ENCODE measurements at places on chromosomes 3 and 15.

GRCh38 chr3:72960812-72961518 lies 35.6 kb upstream of the PPP4R2 start:
- peak; percentile 71 for DNase-seq

DNA sequence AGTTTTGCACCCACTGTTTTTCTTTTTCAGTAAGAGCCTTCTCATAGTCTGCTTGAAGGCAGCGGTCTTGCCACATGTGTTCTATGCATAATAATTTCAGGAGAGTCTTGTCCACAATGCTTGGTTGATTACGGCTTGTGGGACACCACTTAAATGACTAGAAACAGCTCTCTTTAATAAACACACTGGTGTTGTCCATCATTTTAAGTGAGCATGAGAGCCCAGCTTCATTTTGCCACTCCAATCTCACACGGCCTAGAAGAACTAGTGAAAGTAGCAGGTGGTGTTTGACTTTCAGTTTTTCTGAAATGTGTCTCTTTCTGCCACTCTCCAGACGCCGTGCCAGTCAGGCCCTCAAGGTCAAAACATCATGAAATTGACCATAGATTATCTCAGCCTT lies 292.1 kb downstream of the LPP start:
- no peak for DNase-seq

GRCh38 chr3:174169736-174170135 lies 689.4 kb upstream of the NAALADL2 start:
- DNase-seq: no peak

DNA sequence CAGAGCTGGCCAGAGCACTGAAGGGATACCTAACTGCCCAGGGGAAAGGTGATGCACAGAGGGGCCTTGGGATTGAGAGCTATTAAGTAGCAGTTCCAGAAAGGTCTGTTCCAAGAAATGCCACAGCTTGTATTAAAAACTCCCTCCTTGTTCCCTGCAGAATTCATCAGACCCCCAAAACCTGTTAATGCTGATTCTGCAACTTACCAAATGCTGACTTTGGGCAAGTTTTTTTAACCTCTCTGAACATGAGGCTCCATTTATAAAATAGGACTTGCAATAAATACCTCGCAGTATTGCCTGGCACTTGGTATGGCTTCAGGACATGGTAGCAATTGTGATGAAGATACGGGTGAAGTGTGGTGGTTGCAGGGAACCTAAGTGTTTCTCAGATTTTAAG lies 30.1 kb upstream of the SYNPR start:
- DNase-seq: no peak

DNA sequence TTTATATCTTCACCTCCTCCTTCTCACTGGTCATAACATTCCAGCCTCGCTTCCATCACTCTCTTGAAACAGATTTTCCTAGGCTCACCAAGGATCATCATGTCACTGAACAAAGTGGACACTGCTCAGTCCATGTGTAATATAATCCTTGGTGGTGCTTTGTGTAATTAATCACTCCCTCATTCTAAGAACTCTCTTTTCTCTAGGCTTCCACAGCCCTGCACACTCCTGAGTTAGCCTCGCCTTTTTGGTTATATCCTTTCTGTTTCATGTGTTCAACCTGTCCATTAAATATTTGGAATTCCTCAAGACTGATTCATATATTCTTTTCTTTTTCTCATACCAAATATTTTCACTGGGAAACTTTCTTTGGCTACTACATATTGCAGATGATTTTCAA lies 440.8 kb downstream of the PYDC2 start:
- DNase-seq: no peak

DNA sequence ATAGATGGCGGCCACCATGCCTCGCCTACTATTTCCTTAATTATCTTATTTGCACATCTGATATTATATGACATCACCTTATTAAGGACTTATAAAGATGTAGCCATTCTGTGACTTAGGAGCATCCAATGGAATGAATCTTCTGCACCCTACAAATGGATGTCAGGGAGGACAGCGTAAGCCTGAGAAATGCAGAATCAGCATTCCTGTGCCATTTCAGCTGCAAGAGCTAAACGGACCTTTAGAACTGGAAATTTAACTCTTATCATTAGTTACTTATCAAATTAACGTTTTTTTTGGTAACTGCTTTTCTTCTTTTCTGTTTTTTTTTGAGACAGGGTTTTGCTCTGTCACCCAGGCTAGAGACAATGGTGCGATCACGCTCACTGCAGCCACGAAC lies 65.6 kb downstream of the LMLN start:
- no peak for DNase-seq

GRCh38 chr3:151404316-151404715 lies 19.8 kb upstream of the P2RY12 start:
- DNase-seq: no peak

- DNase-seq: no peak
Observed at GRCh38 chr15:60344987-60345386, 52.8 kb downstream of the ANXA2 start.

GRCh38 chr15:77545058-77545457 lies 87.7 kb downstream of the LINGO1 start:
- DNase-seq: no peak

DNA sequence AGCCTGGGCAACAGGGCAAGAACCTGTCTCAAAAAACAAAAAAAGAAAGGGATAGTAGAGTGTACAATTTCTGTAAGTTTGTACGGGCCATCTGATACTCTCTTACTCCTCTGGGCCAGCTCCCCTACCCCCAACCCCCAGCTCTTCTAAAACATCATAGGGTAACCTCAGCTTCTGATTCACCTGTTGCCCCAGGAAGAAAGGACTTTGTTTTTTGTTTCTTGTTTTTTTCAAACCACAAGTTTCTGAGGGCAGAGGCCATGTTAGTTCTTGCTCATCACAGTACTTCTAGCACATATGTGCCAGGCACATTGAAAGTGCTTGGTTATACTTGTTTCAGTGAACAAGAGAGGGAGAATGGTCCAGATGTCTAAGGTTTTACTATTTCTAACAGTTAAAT lies 20.2 kb downstream of the ATOSA start:
- no peak for DNase-seq

DNA sequence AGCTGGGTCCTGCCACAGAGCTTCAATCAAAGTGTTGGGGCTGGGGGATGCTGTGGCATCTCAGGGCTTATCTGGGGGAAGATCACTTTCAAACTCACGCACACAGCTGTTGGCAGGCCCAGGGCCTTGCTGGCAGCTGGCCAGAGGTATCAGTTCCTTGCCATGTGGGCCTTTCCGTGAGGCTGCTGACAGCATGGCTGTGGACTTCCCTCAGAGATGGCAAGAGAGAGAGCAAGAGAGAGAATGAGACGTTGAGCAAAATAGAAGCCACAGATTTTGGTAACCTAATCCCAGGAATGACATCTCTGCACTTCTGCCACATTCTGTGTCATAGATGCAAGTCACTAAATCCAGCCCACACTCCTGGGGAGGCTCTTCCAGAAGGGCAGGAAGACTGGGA lies 91.0 kb downstream of the TPRG1 start:
- DNase-seq: no peak

DNA sequence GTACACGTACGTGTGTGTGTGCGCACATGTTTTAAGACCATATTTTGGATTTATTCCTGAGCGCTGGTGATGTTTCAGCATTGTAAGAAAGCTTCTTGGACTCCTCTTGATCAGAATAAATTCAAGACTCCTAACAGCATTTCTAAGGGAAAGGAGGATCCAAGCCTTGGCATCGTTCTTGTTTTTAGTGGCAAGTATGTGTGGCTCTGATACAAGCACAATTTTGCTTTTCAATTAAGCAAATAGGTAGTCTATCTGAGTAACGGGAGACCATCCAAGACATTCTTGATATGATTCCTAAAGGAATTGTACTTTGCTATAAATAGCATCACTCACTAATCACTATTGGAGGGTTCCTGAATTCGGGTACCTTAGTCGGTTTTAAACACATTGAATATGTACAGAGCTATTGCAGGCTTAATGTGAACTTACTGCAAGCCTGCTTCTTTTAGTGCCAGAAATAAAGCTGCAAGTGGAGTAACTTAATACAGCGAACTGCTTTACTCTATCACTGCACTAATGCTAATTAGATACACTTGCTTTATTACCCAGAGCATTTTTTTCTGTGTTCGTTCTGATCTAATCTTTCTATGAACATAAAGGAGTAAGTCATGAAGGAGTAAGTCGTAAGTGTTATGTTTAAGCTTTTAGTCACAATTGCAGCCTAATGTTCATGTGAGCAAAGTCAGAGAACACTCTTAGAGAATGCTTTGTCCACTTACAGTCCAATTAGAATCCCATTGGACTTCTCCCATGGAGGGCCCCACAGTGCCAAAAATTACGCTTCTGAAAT lies 186.3 kb downstream of the MCTP2 start:
- DNase-seq: no peak

GRCh38 chr3:111690242-111690641 lies 95.1 kb upstream of the ZBED2 start:
- DNase-seq: no peak

GRCh38 chr15:44066211-44066827 lies 128.8 kb downstream of the FRMD5 start:
- peak; percentile 13 for DNase-seq

DNA sequence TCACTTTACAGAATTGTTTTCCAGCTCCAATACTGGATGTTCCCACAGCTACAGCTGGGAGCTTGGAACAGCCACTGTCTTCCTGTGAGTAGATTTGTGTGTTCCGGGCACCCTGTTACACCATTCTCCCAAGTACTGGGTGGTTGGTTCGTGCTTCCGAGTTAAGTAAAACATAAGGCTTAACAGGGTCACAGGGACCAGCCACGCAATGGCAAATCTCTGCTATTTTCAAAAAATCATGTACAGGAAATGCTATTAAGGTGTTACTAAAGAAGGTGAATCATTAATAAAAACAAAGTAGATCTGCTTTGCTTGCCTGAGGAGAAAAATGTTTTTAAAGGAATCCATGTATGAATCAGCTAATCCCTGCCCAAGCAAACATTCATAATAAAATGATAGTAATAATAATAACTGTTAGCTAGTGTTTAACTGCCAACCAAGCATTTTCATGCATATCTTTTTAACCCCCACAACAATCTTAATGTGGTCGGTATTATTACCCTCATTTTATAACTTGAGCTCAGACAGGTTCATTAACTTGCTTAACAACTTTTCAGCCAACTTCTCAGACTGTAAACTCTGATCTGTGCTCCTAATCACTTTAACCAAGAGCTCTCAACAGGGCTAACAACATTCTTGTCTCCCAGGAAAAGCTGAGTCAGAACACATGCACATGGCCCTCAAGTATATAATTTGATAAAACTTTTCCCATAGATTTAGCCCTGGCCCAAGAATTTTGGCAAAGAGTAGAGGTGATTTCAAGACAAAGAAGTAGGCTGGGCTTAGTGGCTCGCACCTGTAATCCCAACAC lies 2.7 kb upstream of the C2CD4A start:
- DNase-seq: peak; percentile 24

- no peak for DNase-seq
Observed at GRCh38 chr3:27224197-27224596, 145.0 kb downstream of the NEK10 start.

GRCh38 chr3:189394599-189395121 lies 222.9 kb downstream of the TPRG1 start:
- DNase-seq: no peak

GRCh38 chr3:20141851-20142250 lies 44.2 kb downstream of the SGO1 start:
- peak; percentile 95 for DNase-seq

- peak; percentile 78 for DNase-seq
Observed at GRCh38 chr3:152269831-152270734, 1.4 kb downstream of the MBNL1 start.

- DNase-seq: no peak
Observed at GRCh38 chr3:112464264-112464663, 35.0 kb downstream of the BTLA start.

DNA sequence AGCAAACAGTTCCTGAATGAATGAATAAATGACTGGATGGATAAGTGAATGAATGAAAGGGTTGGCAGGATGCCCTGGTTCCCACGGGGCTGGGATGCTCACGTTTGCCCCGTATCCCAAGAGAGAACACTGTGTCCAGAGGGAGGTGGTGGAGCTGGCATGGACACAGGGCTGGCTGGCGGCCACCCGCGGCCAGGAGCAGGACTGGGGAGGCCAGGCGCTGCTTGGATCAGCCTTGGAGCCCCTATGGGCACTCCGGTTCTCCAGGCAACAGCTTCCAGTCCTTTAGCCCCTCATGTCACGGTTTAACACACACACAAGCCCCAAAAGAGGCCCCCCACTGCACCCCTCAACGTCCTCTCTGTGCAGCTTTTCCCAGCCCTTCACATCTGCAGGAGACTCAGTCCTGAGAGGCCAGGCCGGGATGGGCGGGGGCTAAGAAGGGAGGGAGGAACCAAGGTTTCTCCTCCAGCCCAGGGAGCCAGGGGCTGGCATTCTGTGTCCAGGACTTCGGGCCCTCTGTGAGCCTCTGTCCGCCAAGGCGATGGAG lies 86.0 kb upstream of the ALDH1L1 start:
- peak; percentile 55 for DNase-seq

DNA sequence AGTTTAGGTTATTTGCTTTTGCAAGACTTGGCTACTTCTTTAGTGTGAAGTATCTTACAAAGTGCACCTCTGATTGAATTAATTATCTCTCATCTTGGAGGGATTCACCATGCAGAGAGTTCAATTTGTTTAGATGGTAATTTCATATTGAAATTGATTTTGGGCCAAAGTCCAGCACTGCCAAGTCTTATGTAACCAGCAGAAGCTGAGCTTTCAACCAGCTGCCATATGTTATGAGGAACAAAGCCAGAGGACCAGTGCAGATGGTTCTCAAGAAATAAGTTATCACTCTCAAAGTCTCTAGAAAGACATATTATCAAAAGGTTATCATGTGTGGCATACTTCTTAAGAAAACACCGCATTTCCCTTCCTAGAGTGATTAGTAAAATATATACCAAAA lies 29.0 kb downstream of the ABHD6 start:
- peak; percentile 68 for DNase-seq

- no peak for DNase-seq
Observed at GRCh38 chr3:173096140-173096539, 44.9 kb downstream of the SPATA16 start.

GRCh38 chr3:125916376-125916978 lies 52.5 kb upstream of the ROPN1B start:
- DNase-seq: peak; percentile 97

- no peak for DNase-seq
Observed at GRCh38 chr3:146466604-146467003, 2.8 kb downstream of the PLSCR2 start.

- DNase-seq: no peak
Observed at GRCh38 chr3:73137736-73138403, 76.4 kb downstream of the EBLN2 start.

- DNase-seq: peak; percentile 56
Observed at GRCh38 chr3:61903931-61904657, 342.7 kb downstream of the PTPRG start.

GRCh38 chr3:128399221-128399915 lies 67.3 kb downstream of the DNAJB8 start:
- no peak for DNase-seq

DNA sequence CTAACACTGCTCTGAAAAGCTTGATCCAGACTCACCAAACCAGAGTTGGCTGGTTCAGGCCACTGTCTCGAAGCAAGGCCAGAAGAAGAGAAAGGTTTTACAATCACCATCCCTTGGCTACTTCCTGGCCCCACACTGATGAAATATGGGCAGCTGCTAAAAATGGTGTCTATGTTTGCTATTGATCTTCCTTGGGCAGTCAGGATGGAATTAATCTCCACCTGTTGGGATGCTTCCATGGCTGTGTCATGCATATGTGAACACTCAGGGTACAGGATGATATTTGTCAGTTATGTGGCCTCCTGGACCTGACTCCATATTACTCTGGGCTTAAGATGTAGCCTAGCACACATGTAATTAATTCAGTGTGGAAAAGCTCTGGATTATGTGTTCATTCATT lies 61.9 kb downstream of the FRMD4B start:
- DNase-seq: no peak

All from lung (tissue), 17 donors.